NCI-H1105 treated with DMSO at 0.1 percent for 48 hours (cell line): ENCODE measurements at places on chromosomes 16 and 17.

DNA sequence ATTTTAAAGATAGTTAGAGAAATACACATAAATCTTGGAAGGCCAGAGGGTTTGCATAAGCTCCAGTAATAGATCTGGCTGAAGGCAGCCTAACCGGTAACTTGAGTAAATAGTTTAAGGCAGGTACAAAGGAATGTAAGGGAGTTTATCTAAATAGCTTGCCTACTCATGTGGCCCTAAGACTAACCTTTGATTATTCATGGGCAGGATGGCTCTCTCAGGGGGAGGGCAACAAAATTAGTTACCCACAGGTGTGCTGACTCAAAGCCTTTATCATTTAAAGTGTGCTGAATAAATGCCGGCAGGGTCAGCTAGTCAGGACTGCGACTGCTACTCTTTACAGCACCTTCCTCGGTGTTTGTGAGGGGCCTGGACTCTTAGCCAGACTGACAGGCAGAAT, 761.3 kb upstream of the KIF2B start:
- no peak for DNase-seq

DNA sequence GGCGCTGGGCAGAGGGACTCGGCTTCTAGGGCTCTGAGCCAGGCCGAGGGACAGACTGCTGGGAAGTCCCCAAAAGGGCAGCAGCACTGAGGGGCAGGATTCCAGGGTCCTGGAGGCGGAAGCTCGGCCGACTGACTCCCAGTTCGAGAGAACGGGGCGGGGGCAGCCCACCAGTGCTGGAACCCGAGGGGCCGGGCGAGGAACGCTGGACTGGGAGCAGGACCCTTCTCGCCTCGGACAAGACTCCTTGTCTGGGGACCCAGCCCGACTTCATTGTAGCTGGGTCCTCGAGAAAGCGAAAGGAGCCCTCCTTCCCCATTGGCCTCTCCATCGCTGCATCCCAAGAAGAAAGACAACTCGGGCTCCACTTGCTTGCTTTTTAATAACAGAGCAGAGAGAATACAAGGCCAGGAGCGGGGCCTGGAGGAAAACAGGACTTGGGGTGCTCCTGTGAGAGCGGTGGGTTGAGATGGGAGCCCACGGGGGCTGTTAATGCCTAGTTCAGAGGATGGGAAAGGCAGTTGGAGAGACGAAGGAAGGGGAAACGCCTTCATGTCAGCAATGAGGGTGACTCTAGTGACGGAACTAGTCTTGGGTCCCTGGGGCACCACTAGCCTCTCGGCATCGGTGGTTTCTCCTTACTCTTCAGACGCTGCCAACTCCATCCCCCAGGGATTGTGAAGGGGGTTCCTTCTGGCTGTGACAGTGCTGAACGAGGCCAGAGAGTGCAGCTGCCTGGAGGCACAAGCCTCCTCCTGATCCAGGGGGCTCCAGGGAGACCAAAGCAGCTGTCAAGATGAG, 492 bp upstream of the CAMTA2 start:
- DNase-seq, result no peak

GRCh38 chr16:76162046-76162445, 115.2 kb upstream of the CNTNAP4 start:
- no peak for DNase-seq

GRCh38 chr16:63943566-63943965, 1178.3 kb downstream of the CDH11 start:
- DNase-seq, result no peak

DNA sequence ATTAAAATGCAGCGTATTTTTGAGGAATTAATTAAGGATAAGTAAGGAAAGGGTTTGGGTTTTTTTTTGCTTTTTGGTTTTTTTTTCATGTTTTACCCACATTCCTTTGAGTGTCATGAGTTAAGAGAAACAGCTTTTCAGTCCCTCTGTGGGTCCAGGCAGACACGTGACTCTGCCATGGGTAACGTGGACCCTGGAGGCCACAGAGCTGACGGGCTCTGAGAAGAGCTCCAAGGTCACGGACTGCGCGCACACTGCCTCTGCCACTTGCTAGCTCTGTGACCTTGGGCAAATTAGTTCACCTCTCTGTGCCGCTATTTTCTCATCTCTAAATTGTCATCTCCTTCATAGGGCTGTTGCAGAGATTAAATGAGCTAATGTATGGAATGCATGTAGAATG, 588.2 kb upstream of the CDH11 start:
- DNase-seq, result no peak

DNA sequence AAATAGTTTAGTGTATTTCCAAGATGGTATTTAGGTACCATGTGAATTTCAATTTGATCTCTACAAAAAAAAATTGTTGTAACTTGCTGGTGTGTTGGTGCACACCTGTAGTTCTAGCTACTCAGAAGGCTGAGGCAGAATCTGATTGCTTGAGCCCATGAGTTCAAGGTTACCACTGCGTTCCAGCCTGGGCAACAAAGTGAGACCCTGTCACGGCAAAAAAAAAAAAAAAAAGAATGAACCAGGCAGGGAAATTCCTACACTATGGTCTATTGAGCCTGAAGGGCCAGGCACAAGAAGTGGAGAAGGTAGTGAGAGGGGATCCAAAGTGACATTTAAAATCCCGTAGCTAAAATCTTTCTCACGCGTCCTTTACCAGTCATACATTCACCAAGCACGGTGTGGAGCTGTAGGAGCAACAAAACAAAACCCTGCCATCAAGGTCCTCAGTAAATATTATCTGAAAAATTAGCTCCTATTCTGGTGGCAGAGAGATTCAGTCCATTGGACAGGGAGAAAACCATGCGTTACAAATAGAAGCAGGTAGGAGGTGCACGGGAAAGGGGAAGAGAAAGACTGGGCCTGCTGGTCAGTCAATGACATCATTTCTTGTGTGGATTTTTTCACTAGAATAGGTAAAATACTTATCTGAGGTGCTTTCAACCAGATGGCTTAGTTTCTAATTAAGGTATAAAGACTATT, 27.3 kb downstream of the TXNDC11 start:
- DNase-seq, result no peak

DNA sequence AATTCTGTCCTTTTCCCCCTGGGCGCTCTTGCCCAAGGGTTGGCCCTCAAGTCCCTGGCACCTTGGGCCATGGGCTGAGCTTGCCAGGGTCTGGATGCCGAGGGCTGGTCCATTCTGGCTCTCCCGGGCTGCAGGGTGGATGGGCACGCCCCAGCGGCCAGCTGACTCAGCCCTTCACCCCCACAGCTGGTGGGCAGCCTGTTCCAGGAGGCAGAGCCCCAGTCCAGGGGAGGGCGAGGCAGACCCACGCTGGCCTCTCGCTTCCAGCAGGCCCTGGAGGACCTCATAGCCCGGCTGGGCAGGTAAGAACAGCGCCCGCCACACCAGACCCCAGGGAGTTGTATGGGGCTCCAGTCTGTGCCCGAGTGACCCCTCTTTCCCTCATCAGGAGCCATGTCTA, 15.0 kb downstream of the MYO15B start:
- no peak for DNase-seq

- no peak for DNase-seq
These were observed 164.0 kb upstream of the HS3ST3A1 start for GRCh38 chr17:13765701-13766100.

GRCh38 chr17:19370493-19370960, 7.8 kb upstream of the MAPK7 start:
- DNase-seq, result no peak

GRCh38 chr17:9814337-9814945, 7.4 kb downstream of the GSG1L2 start:
- no peak for DNase-seq

DNA sequence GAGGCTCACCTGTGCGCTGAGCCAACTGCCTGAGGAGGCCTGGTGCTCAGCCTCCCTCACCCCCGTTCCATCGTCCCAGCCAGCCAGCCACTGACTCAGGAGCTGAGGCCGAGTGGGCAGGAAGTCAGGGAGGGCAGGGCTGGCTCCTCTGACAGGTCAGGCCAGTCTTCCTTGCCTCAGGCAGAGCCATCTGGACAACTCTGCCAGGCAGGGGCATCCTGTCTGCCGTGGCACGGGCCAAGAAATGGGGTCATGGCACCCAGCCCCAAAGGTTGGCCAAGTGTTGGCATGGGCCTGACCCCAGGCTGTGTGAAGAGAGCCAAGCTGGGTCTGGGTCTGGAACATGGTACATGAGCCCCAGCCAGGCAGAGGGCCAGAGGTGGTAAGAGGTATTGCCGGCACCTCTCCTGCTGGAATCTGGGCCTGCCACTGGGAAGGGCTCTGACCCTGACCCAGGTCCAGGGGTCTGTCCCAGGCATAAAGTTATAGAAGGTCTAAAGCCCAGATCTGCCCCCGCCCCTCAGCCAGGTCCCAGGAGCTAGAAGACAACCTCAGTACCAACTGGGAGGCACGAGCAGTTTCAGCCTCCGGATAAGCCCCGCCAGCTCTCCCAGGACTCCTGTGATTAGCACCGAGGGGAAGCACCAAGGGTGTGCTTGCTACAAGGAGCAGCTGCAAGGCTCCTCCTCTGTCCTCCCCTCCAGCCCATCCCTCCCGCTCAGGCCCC, 2.5 kb upstream of the VASN start:
- no peak for DNase-seq
